ENCODE measurements at places on chromosomes 11 and 22. TPM values are rescaled to one million over a fixed set of nuclear protein-coding genes. Genes with fewer than 3 reads are reported as not detected.

DNA sequence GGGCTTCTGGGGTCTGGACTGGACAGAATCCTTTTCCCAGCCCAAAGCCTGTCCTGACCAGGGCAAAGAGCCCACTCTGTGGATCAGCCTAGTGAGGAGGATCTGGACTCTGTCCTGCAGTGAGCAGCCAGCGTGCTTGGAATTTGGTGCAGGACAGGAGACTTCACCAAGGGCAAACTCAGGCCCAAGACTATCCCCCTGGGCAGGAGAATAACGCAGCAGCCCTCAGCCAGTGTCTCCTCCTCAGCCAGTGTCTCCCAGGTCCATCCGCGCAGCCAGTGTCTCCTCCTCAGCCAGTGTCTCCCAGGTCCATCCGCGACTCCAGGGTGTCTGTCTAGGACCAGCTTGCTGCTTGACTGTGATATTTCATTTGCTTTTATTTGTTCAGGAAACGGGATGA is 1334.0 kb downstream of the TBC1D22A start:
- no peak for DNase-seq

Gene HSCB
- total RNA-seq = 12.6 TPM

DNA sequence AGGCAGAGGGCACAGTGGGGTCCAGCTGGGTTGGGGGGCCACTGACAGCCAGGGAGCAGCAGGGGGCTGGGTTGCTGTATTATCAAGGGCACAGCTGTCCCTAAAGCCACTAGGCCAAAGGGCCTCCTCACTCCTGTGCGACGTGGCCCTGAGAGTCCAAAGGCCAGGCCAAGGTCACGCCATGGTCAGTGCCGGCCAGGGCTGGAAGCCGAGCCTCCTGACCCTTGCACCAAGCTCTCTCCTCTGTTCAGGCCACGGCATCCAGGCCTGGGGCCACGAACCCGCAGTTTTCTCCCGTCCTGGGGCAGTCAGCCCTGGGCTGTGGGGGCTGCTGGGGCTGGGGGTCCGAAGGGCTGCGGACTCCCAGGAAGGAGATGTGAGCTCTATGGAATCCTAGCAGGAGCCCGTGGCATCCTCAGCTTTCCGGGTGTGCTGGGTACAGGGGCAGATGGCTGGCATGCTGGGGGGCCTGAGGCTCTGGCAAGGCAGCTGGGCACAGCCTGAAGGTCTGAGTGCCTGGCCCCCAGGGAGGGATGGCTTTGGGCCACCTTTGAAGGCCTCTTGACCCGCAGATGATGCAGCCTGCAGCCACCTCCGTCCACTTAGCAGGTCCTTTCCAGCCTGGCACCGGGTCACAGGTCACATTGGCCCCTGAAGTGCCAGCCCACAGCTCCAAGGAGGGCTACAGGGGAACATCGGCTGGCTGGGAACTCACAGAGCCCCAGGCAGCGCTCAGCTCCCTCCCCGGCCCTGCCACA is 17.3 kb upstream of the PPARA start:
- no peak for DNase-seq

DNA sequence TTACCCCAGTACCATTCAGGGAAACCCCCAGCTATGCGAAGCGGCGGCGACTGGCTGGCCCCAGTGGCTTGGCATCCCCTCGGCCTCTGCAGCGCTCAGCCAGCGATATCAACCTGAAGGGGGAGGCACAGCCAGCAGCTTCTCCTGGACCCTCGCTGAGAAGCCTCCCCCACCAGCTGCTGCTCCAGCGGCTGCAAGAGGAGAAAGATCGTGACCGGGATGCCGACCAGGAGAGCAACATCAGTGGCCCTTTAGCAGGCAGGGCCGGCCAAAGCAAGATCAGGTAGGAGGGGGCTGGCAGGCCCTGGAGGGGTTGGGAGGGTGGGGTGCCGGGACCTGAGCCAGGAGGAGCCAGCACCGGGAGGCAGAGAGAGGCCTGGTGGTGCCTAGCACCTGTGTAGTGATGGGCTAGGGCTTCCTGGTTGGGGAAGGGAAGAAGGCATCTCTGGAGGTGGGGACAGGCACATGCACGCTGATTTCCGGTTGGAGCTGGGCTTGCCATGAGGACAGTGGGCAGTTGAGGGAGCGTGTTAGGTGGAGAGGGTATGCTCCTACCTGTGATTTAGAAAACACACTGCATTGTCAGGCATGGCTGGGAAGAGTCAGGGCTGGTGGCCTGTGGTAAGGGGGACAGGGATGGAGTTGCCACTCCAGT is 22.3 kb downstream of the SHANK3 start:
- no peak for DNase-seq

Gene C11orf97
- total RNA-seq = not detected

- DNase-seq = no peak
Observed at GRCh38 chr11:1348146-1348795, 38.8 kb upstream of the TOLLIP start.

Data from right atrium auricular region (tissue), 2 donors.